ENCODE measurements at places on chromosomes 12 and 14.

- H3K4me3 ChIP-seq, result no peak overlapping the region
- no peaks in the 10 kb centered on the region for H3K27me3 ChIP-seq
- no peaks in the 10 kb centered on the region for H3K4me1 ChIP-seq
- H3K36me3 ChIP-seq, result no peaks in the 10 kb centered on the region
Observed at GRCh38 chr14:50620341-50620740, 47.8 kb downstream of the SAV1 start.

- no peak overlapping the region for H3K4me3 ChIP-seq
- H3K36me3 ChIP-seq, result no peaks in the 10 kb centered on the region
- no peak overlapping the region for H3K27ac ChIP-seq
- H3K27me3 ChIP-seq, result no peaks in the 10 kb centered on the region
- H3K4me1 ChIP-seq, result peaks cover 2% of the 10 kb centered on the region
Observed at GRCh38 chr12:124824195-124824594, 39.5 kb downstream of the SCARB1 start.

DNA sequence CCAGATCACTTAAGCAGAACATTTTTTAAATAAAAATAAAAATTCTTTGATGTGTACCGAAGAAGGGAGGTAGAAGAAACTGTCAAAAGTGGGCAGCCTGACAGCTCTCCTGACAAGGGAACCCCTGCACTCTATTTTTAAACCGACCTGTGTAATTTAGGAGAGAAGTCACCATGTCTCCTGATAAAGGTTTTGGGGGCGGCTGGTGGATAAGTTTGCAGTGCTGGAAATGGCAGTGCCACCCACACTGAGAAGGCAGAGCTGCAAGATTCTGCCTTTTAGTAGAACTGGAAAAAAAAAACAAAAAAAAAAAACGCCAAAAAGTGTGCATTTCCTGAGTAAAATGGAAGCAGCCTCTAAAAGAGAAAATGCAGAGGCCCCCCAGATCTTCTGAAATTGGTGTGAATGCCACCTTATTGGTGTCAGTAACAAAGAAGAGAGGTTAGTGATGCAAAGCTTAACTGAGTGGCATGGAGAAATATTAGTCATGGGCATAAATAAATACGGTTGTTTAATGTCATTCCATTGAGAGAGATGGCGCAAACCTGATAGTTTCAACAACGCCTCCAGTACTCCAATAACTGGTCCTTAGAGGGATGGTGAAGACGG lies 24.7 kb downstream of the DUSP6 start:
- peaks cover 8% of the 10 kb centered on the region for H3K36me3 ChIP-seq
- H3K27ac ChIP-seq, result no peak overlapping the region
- H3K4me3 ChIP-seq, result peak overlapping the region; percentile 8
- DNase-seq, result no peak

DNA sequence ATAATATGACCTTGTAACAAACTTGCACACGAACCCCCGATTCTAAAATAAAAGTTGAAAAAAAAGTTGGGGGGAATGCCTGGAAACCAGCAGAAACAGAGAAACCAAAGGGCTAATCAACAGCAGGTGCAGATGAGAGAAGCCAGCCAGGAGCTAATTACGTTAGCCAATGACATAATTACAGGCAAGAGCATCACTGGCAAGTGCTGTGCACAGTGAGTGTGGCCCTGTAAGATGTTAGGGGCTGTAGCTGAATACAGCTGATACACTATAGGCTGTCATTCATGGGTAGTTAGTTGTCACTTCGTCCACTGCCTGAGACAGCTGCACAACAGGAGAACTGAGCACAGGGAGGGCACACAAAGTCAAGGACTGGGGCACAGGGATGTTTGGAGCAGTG lies 7.3 kb upstream of the FGF23 start:
- H3K4me1 ChIP-seq, result no peaks in the 10 kb centered on the region
- no peak overlapping the region for H3K4me3 ChIP-seq
- H3K27me3 ChIP-seq, result peaks cover 30% of the 10 kb centered on the region
- H3K36me3 ChIP-seq, result no peaks in the 10 kb centered on the region
- no peak overlapping the region for H3K27ac ChIP-seq

- H3K4me3 ChIP-seq, result no peak overlapping the region
- H3K27me3 ChIP-seq, result no peaks in the 10 kb centered on the region
Observed at GRCh38 chr12:97556302-97556779, 93.7 kb downstream of the RMST start.

DNA sequence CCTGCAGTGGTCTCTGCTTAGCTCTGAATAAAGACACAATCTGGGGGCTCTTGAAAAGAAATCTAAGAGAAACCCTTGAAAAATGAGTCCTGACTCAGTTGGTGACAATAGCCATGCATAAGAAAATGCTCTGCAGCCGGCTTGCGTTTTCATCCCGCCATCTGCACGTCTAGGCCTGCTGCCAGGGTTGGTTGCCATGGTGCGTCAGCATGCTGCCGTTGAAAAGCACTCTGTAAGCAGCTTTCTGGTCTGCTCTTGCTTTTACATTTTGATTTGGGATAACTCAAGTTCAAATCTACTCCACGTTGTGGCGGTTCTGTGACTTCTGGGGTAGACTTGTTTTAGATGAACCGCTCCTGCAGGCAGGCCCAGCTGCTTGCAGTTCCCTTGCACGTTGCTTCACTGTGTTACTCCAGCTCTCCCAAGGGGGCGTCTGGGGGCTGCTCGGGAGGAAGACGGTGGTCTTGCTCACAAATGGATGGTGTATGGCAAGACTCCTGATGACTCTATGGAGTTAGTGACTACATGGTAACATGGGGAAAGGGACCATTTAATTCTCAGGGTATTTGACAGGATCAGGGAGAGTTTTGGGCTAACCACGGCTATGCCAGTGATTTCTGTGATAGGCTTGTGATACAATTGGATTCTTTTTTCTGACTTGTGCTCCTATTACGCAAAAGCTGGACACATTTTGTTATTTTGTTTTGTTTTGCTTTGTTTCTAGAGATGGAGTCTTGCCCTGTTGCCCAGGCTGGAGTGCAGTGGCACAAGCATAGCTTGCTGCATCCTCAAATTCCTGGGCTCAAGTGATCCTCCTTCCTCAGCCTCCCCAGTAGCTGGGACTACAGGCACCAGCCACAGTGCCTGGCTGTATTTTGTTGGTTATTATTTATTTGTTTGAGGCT lies 15.8 kb downstream of the WNT5B start:
- H3K27ac ChIP-seq, result no peak overlapping the region
- H3K27me3 ChIP-seq, result peaks cover 19% of the 10 kb centered on the region
- peaks cover 8% of the 10 kb centered on the region for H3K4me1 ChIP-seq

DNA sequence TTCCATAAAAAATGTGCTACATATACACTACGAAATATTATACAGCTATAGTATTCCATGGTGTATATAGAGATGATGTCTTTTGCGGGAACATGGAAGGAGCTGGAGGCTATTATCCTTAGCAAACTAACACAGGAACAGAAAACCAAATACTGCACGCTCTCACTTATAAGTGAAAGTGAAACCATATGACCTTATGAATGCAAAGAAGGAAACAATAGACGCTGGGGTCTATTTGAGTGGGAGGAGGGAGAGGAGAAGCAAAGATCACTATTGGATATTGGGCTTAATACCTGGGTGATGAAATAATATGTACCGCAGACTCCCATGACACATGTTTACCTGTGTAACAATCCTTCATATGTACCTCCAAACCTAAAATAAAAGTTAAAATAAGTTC lies 142.8 kb downstream of the LRFN5 start:
- H3K4me1 ChIP-seq, result peaks cover 8% of the 10 kb centered on the region
- H3K27me3 ChIP-seq, result no peaks in the 10 kb centered on the region
- H3K27ac ChIP-seq, result peak overlapping the region; percentile 74
- no peaks in the 10 kb centered on the region for H3K36me3 ChIP-seq
- DNase-seq, result peak; percentile 4
- H3K4me3 ChIP-seq, result peak overlapping the region; percentile 69

- no peak overlapping the region for H3K27ac ChIP-seq
- H3K4me1 ChIP-seq, result peaks cover 46% of the 10 kb centered on the region
- no peak overlapping the region for H3K4me3 ChIP-seq
- H3K36me3 ChIP-seq, result peaks cover 46% of the 10 kb centered on the region
Observed at GRCh38 chr12:120797677-120798642, 72.3 kb downstream of the ACADS start.

DNA sequence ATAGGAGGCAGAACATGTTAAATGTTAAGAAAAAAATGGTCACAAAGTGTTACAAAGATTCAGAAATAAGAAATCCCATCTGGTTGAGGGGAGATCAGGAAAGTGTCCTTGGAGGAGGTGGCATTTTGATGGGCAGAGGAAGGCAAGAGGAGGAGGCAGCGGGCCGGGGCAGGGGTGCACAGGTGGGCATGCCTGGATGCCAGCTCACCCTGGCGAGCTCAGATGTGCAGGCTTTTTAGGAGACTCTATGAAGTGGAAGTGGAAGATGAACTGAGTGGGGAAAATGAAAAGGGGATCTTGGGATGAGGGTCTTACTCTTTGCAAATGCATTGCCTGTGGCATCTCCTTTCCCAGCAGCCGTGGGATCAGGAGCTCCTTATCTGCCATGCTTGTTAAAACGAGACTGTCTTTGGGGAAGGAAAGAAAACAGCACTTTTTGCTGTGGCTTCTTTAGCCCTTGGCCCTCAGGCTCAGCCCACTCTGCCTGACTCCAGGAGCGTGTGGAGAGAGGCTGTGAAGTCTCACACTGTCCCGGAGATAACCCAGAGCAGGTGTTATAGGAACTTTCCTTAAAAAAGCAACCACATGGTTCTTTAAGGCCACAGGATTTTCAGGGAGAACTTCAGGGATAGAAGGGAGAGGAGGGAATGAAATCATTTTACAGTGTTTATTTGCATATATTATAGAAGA lies 62.6 kb downstream of the ELK3 start:
- H3K27me3 ChIP-seq, result no peaks in the 10 kb centered on the region
- DNase-seq, result no peak
- peaks cover 30% of the 10 kb centered on the region for H3K36me3 ChIP-seq
- H3K4me1 ChIP-seq, result no peaks in the 10 kb centered on the region
- H3K27ac ChIP-seq, result no peak overlapping the region

DNA sequence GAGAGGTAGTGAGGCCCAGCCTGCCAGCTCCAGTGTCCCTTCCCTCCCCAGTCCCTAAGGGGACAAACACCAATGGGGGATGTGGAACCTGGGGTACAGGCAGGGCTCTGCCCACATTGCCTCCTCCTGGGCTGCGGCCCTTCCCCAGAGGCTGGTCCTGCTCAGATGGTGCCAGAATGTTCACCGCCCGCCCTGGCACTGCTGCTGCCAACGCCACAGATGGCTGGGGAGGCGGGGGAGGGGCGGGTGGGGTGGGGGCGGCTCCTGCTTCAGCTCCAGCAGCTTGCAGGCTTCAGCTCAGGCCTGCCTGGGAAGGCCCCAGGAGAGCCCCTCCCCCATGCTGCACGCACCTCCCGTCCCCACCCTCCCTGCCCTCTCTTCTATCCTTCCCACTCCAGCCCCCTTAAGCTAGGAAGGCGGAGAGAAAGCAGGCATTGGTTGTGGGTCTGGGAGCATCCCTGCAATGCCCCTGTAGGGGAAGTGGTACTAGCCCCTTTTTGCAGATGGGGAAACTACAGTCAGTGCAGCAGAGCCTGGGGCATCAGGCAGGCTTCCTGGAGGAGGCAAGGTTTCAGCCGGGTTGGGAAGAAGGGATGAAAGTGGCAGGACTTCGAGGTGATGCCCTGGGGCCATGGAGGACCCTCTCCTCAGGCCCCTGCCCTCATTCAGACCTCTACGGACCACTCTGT lies 2.0 kb upstream of the BEGAIN start:
- no peaks in the 10 kb centered on the region for H3K36me3 ChIP-seq
- no peak overlapping the region for H3K4me3 ChIP-seq
- no peak for DNase-seq
- H3K27ac ChIP-seq, result no peak overlapping the region

- peaks cover 45% of the 10 kb centered on the region for H3K27me3 ChIP-seq
- H3K4me1 ChIP-seq, result no peaks in the 10 kb centered on the region
- no peak for DNase-seq
- no peak overlapping the region for H3K27ac ChIP-seq
Observed at GRCh38 chr12:47920913-47921312, 16.1 kb upstream of the VDR start.

DNA sequence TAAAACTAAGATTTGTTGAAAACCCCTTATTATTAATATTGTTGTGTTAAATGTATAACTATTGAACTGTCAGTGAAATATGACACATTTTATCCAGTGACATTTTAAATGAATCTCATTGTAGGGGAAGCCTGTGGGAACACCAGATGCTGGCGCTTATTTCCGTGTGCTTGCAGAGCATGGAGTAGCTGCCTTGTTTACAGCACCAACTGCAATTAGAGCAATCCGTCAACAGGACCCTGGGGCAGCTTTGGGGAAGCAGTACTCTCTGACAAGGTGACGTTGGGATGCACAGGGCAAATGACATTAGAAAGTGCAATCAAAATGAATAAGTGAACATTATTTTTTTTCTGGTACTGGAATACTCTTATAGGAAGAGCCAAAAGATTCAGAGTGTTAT lies 96.8 kb downstream of the ACSS3 start:
- DNase-seq, result no peak
- H3K27me3 ChIP-seq, result no peaks in the 10 kb centered on the region
- no peak overlapping the region for H3K27ac ChIP-seq
- H3K4me3 ChIP-seq, result no peak overlapping the region

GRCh38 chr12:91099836-91100235 lies 11.5 kb downstream of the LUM start:
- H3K27ac ChIP-seq, result no peak overlapping the region
- no peak for DNase-seq
- H3K4me1 ChIP-seq, result no peaks in the 10 kb centered on the region
- H3K36me3 ChIP-seq, result no peaks in the 10 kb centered on the region
- no peak overlapping the region for H3K4me3 ChIP-seq
- no peaks in the 10 kb centered on the region for H3K27me3 ChIP-seq

DNA sequence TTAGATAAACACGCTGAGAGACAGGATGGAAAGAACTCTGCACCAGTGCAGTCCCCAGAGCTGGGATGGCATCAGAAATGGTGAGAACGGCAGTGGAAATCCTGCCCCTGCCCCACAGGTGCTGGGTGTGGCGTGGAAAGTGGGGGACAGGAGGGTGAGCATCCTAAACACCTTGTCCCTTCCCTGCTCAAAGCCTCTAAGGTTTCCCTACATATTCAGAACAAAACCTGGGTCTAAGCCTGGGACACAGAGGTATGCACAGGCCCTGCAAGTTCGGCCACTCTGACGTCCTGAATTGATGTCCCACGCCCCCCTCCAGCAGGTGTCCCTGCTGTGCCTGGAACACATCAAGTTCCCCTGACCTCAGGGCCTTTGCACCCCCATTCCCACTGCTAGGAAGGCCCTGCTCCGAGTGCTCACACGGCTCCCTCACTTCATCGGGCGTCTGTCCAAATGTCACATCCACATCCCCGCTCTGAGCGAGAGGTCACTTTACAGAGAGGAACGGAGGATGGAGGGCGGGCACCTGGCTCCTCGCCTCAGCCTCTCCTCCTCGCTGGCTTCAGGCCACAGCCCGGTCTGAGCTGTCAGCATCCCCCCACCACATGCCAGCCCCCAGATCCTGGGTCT lies 38.5 kb upstream of the SFSWAP start:
- H3K4me1 ChIP-seq, result no peaks in the 10 kb centered on the region
- H3K36me3 ChIP-seq, result no peaks in the 10 kb centered on the region

- no peak for DNase-seq
- no peak overlapping the region for H3K4me3 ChIP-seq
- peaks cover 73% of the 10 kb centered on the region for H3K36me3 ChIP-seq
- no peak overlapping the region for H3K27ac ChIP-seq
- H3K27me3 ChIP-seq, result no peaks in the 10 kb centered on the region
- peaks cover 5% of the 10 kb centered on the region for H3K4me1 ChIP-seq
Observed at GRCh38 chr12:46186088-46186487, 82.8 kb downstream of the SLC38A1 start.
